ENCODE measurements at places on chromosomes 6 and 20. TPM values are rescaled to one million over a fixed set of nuclear protein-coding genes. Genes with fewer than 3 reads are reported as not detected.
A peak's percentile ranks its signal among the peaks of the same experiment; 100 is the strongest.

- DNase-seq = peak; percentile 14
Measured at GRCh38 chr6:29853245-29853644, 25.6 kb downstream of the HLA-G start.

- no peak for DNase-seq
Measured at GRCh38 chr6:10136636-10137035, 278.2 kb downstream of the TFAP2A start.

DNA sequence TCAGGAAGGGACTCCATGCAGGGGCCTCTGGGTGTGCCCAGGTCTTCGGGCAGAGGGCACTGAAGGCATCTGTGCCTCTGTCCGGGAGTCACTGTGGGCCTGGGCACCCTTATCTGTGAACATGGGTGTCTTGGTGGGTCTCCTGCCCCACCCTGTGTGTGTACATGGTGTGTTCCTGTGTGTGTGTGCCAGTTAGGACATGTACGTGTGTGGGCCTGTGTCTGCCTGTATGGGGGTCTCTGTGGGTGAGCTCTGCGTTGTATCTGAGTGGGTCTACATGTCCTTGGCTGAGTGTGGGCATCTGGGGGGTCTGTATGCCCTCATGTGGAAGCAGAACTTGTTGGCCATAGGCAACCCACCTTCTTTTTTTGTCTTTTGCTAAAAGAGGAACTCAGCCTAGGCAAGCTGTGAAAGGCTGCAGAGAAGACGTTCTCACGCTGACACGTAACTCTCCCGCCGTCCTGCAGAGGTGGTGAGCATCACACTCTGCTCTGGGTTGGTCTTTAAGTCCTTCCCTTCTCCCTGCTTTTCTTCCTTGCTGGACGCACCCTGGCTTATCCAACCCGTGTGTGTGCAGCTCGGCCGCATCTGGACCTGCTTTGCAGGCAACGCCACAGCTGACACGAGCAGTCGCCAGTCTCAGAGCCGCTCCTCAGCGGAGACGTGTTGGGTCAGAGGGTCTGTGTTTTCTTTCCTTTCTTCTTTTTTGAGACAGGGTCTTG, 532 bp upstream of the NPBWR2 start:
- DNase-seq = no peak

GRCh38 chr20:18858816-18859215, 45.2 kb downstream of the SCP2D1 start:
- DNase-seq = no peak

DNA sequence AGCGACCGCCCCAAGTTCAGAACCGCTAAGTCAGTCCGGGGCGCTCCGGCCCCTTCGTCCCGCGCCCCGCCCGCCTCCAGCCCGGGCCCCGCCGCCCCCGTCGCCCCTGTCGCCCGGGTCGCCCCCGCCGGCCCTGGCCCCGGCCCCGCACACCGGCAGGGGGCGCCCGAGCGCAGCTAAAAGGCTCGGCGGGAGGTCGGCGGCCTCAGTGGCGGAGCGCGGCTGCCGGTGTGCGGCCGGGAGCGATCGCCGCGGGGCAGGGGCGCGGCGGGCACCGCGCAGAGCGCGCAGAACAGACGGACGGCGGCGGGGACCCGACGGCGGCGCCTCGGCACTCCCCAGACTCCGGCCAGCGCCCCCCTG, at the start of gene FNDC1:
Gene FNDC1, plus strand, starts transcription at position 208 of the 363 bp plus-strand sequence. CDS start 197 bp downstream, outside the sequence.
- no peak for DNase-seq

DNA sequence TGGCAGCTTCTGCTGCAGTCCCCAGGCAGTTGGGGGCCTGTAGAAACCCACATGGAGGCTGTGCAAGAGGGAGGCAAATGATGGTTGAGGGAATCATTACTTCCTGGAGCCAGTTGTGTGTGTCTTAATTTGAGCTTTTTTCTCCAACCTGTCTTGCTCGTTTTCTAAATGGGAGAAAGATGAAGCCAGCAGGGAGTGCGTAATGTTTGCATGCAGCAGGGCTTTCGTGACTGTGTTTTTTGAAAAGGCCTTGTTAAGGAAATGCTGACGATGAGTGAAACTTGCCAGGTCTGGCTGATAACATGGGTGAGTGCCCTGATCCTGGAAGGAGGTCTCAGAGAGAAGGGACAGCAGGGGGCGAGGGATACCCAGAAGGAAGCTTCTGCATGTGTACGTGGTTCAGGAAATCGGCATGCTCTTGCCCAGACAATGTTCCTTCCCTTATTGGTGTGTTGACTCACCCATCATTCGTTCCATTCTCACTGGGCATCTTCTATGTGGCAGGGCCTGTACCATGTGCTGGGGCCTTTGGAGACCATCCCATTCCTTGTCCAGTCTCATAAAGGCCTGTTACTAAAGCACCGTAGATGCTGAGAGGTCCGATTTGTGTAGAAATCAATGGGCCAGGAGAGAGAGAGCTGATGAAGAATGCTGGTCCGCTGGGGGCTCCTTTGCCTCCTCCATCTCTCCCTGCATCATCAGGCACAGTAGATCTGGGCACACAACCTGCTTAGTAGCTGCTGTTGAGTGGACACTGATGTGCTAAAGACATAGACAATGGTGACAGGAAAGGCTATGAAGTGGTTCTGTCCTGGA, 27.4 kb downstream of the GLP1R start:
- no peak for DNase-seq

DNA sequence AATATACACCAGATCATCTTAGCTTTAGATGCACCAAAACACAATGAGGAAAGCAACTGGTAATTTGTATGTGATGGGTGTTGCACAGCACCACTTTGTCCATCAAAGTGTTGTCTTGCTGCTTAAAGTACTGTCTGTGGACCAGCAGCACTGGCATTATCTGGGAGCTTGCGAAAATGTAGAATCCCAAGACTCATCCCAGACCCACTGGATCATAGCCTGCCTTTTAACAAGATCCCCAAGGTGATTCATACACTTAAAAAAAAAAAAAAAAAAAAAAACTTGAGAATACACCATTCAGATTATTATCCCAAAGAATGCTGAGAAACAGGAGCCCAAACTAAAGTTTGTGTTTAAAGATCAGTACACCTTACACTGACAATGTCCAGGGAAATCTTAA, 123.4 kb downstream of the TASP1 start:
- no peak for DNase-seq

- DNase-seq = peak; percentile 90
Measured at GRCh38 chr6:134347885-134348805, 30.2 kb upstream of the SGK1 start.

DNA sequence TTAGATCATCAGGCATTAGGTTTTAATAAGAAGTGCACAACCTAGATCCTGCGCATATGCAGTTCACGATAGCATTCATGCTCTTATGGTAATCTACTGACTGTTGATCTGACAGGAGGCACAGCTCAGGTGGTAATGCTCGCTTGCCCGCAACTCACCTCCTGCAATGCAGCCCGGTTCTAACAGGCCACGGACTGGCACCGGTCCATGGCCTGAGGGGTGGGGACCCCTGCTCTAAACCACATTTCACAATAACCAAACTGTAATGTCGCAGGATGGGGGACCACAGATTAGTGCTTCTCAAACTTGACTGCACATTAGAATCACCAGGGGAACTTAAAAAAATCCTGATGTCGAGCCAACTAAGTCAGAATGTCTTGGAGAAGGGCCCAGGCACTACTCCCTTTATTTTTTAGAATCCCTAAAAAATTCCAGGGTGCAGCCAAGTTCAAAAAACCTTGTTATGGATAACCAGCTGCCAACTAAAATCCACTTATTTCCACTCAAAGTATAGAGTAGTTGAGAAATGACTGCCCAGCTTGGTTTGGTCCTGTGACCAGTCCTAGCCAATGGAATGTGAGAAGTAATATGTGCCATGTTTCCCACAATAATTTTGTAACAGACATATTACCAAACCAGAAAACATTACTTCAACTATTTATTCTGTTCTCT, 3.1 kb downstream of the SHPRH start:
- no peak for DNase-seq

GRCh38 chr20:10922941-10923340, 249.1 kb upstream of the JAG1 start:
- DNase-seq = peak; percentile 84

DNA sequence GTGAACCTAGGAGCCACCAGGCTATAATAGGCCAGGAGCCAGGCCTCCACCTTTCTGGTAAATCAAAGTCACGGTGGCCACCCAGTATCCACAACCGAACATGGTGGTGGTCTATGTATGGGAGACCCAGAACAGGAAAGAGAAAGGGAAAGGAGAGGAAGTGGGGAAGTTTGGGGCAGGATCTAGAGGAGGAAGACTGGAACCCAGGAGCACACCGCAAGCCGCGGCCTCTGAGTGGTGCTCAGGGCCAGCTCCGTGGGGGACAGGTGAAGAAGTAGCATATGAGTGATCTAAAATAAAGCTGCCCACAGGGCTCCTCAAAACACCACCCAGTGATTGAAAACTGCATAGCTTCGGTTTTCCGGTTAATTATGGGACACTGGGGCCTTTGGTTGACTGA, 214.8 kb downstream of the ZDHHC14 start:
- no peak for DNase-seq

DNA sequence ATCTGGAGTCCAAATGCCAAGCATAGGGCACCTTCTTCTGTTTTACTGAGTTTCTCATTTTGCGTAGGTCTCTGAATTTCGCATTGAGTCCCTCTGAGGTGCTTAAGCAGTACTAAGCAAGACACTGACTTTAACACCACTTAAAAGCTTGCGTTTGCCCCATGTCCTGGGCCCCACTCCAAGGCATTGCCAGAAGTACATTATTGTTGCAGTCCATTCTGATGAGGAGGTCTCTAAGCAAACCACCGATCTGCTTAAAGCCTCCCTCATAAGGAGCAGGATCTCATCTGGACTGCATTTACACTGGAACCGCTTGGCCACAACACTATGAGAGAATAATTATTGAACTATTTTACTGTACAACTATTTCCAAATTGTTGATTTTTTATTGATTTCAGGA, 16.3 kb downstream of the BMP2 start:
- DNase-seq = no peak

DNA sequence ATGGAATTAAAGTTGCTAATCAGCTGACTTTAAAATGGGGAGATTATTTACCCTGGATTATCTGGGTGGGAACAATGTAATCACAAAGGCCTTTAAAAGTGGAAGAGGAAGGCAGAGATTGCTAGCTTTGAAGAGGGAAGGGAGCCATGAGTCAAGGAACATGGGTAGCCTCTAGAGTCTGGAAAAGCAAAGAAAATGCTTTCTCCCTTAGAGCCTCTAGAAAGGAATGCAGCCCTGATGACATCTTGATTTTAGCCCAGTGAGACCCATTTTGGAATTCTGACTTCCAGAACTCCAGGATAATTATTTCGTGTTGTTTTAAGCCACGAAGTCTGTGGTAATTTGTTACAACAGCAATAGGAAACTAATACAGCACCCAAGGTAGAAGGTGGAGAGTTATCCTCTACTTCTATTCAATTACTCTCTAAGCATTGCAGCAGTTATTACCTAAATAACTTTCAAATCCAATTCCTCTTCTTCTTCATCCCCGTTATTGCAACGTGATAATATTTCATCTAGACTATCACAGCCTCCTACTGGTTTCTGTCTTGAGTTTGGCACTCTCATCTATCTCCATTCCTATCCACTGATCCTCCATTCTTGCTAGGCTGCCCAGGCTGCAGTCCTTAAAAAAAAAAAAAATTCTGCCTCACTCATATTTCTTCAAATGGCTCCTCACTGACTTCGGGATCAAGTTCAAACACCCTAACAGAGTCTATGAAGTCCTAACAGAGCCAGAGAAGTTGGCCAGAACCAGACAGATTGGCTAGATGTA, 224.3 kb downstream of the BTBD9 start:
- no peak for DNase-seq

- no peak for DNase-seq
Measured at GRCh38 chr6:88520445-88520844, 354.3 kb upstream of the CNR1 start.

DNA sequence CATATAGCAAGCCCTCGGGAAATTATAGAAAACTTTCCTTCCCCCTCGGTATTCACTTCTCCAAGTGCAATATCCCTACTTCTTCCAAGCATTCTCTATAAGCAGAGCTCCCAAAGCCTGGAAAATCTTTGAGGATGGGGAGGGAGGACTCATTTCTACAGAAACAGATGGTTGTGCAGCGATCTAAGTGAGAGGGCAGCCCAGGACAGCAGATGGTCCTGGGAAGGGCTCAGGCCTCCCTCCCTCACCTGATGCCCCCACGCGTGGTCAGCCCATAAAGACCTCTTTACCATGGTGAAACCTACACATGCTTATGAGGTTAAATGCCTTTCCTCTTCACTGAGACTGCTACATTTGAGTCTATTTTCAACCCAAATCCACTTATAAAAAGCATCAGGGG, 319.6 kb upstream of the QKI start:
- no peak for DNase-seq

- DNase-seq = no peak
Measured at GRCh38 chr20:37393196-37393862, 47.4 kb downstream of the SRC start.

DNA sequence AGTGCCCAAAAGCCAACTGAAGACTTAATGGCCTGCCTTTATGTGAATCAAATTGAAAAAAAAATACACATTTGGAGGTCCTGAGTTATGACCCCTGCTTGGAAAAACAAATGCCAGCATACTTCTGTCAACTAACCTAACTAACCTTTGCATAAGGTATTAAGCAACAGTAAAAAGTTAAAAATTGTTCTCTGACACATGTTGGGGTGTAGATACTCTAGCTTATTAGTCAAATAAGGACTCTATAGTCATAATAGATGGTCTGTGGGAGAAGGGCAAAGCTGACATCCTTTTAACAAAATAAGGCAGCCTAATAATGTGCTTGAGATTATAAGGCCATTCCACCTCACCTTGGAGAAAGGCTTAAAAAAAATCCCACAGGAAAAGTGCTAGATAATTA, 140.5 kb downstream of the HIVEP2 start:
- DNase-seq = no peak

GRCh38 chr6:134888316-134888715, 61.6 kb downstream of the ALDH8A1 start:
- DNase-seq = no peak

DNA sequence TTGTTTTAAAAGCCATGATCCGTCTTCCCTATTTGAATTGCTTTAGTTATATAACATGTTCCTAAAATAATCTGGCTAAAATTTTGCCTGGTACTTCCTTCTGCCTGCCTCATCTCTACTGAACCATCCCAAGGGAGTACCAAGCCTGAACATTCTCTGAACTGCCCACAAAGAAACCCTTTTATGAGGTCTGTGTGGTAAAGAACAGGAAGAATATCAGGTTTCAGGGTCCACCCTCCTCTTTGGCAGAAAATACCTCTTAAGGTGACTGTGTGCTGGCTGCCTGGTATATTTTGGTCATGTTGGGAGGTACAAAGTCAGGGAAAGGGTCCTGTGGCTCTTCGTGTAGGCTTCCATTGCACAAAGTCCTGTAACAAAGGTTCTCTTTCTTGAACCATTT, 574.1 kb upstream of the CHD6 start:
- DNase-seq = no peak

Gene LY86
- total RNA-seq = not detected

Gene SRXN1
- total RNA-seq = 111 TPM

Gene FRK
- total RNA-seq = 1.8 TPM

Gene GINS1
- 14.8 TPM for total RNA-seq

Gene SSTR4
- not detected for total RNA-seq

Gene OR2J3
- total RNA-seq = not detected

Gene C6orf132
- total RNA-seq = not detected

Gene XKR7
- 0.11 TPM for total RNA-seq

Gene TOX2
- 0.37 TPM for total RNA-seq

Gene CLIC5
- total RNA-seq = not detected

Gene NHSL1
- 64.2 TPM for total RNA-seq

Data from SK-MEL-5 (cell line).